Umbilical cord (tissue), 2 donors: ENCODE measurements at places on chromosomes 6 and 20. TPM values are rescaled to one million over a fixed set of nuclear protein-coding genes. Genes with fewer than 3 reads are reported as not detected.

DNA sequence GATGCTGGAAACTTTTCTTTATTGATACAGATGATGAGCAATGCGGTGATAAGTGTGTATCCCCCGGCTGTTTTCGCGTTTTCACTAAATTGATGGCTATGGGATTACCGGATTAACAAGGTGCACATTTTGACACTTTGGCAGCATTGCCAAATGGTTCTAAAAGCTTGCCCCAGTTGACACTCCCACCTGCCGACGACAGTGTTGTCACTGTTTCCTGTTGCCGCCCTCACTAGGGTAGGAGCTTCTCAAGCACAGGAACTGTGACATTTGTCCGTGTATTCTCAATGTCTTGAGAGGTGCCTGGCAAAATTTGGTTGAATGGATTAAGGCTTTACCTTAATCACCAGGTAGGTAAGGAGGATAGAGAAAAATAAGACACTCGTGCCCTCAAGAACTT lies 9.8 kb upstream of the MAPK13 start:
- DNase-seq = no peak

- no peak for DNase-seq
Observed at GRCh38 chr6:83199173-83199862, 6.2 kb downstream of the RWDD2A start.

GRCh38 chr6:158464483-158464882 lies 95.4 kb upstream of the TMEM181 start:
- DNase-seq = no peak

ZNF341 gene
- total RNA-seq = 0.72 TPM

PLCB4 gene
- 7.2 TPM for total RNA-seq

DNA sequence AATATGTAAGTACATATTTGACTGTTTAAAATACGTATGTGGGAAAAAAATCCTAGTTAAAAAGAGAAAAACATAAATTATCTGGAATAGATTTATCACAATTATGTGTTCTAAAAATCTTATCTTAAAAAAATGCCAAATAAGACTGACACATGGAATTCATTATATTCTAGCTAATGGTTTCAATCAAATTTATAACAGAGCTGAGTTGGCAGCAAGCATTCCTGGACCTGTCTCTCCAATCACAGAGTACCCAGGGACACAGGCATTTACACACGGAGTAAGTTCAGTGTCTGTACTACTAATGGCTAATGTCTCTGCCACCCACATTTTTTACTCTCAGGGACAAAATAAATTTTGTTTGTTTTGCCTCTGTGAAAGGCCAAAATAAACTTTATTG lies 122.3 kb downstream of the RPS12 start:
- DNase-seq = no peak

DNA sequence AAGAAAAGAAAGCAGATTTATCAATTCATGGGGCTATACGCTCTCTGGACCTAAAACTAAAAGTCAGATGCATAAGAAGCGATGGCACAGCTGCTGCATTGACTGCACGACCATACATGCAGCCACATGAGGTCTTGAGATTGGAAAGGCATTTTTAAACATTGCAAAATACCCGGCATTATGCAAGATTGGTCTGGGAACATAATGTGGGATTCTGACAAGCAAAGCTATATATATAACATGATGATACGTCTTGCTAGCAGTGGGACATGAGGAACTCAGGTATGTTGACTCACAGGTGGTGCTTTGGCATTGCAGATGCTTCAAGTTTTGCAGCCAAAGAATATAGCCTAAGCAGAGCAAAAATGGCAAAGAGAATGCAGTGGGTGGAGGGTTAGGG lies 55.1 kb downstream of the SAMD3 start:
- DNase-seq = peak; percentile 64

- no peak for DNase-seq
Observed at GRCh38 chr6:52046456-52046855, 41.0 kb downstream of the PKHD1 start.

DNA sequence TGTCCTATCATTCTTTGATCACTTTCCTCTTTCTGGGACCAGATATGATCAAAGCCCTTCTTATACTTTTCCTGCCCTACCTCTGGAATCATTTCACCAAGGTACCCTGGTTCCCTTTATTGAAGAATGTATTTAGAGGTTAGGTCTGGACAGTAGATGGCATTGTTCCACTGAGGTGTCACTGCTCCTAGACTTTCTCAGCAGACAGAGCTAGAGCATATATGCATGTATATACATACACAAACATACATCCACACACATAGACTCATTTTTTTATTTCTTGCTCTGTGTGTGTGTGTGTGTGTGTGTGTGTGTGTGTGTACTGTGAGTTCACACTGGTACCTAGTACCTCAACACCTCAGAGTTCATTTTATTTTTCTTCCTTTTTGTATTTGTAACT lies 40.9 kb downstream of the PTPRA start:
- DNase-seq = peak; percentile 5

DNA sequence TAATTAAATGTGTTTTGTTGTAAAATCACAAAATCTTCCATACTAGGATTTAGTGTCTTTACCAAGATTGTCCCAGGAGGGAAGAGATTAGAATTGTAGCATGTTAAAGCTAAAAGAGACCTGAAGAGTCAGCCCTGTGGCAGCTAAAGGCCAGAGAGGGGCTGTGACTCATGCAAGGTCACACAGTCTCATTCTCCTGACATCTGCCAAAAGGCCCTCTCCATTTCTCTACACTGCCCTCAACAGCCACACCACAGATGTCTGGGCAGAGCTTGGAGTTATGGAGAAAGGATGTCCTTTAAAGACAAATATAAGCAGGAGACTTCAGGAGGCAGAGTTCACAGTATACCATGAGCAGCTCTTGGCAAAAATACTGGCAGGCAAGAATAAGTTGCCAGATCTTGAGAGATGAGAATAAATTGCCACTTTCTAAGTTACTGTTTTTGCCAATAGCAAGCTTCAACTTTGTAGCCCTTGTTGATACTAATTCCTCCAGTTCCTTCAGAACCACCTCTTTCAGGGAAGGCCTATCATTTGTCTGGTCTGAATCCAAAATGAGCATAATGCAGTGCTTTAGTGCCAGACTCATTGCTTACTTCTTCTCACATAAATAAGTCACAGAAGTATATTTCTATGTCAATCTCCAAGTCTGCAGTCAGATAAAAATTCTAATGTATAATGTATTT lies 41.7 kb downstream of the AKIRIN2 start:
- DNase-seq = no peak

C6orf141 gene
- total RNA-seq = 2.4 TPM

DNA sequence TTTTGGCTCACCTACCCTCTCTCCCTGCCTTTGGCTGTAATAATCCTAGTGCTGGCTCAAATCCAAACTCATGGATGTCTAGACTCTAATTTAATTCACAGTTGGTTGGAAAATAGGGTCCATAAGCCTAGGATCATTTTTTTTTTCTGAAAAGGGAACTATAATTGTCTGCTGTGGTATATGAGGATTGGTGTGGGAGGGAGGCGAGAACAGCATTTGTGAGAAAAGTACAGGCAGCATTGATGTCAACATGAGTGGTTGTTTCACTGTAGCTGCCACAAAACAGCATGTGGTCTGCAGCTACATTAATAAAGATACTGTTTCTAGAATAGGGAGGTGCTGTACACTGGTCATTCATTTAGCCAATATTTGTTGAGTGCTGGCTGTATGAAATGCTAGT lies 18.6 kb upstream of the POLR1H start:
- DNase-seq = no peak

GRCh38 chr6:46376562-46377061 lies 114.6 kb downstream of the RCAN2 start:
- no peak for DNase-seq

GRCh38 chr6:38739532-38739931 lies 24.4 kb downstream of the DNAH8 start:
- DNase-seq = no peak

DNA sequence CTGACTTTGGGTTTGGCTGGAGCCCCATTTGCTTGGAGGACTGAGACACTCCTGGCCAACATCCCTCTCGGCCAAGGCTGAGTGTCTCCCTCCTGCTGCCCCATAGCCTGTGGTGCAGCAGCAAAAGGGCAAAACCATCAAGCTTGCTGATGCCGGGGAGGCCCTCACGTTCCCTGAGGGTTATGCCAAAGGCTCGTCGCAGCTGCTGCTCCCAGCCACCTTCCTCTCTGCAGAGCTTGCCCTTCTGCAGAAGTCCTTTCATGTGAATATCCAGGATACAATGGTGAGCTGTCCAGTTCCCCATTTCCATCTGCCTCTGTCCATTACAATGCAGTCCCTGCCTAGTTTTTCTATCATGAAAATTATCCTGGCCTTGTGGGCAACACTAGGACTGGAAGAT lies 6.0 kb downstream of the BPIFB6 start:
- no peak for DNase-seq

SDC4 gene
- 28.9 TPM for total RNA-seq

RAET1G gene
- 2.2 TPM for total RNA-seq

- DNase-seq = no peak
Observed at GRCh38 chr6:160301339-160301738, 42.7 kb upstream of the SLC22A2 start.

DNA sequence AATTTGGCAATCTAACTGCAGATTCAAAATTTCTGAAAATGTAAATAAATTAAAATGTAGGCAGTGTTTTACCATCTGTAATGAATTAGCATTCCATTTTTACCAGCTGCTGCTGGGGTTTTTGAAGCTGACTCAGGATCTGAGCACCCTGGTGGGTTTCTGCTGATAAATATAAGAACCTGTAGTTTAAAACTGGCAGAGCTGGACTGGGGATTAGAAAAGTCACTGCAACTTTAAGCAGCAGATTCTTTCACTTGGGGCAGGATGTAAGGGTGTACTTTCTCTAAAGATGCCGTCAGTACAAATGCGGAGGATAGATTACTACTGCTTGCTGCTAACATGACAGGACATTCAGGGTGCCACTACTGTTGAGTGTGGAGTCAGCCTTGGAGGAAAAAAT lies 341.8 kb downstream of the CDKAL1 start:
- DNase-seq = peak; percentile 72

SAMD3 gene
- total RNA-seq = 9.1 TPM

- DNase-seq = peak; percentile 72
Observed at GRCh38 chr6:138537106-138537505, 37.8 kb upstream of the NHSL1 start.

- DNase-seq = no peak
Observed at GRCh38 chr6:5359417-5359816, 98.1 kb downstream of the FARS2 start.

- DNase-seq = no peak
Observed at GRCh38 chr6:136563386-136564152, 13.3 kb upstream of the MAP7 start.

GRCh38 chr6:39876111-39876510 lies 58.2 kb downstream of the MOCS1 start:
- no peak for DNase-seq

DNA sequence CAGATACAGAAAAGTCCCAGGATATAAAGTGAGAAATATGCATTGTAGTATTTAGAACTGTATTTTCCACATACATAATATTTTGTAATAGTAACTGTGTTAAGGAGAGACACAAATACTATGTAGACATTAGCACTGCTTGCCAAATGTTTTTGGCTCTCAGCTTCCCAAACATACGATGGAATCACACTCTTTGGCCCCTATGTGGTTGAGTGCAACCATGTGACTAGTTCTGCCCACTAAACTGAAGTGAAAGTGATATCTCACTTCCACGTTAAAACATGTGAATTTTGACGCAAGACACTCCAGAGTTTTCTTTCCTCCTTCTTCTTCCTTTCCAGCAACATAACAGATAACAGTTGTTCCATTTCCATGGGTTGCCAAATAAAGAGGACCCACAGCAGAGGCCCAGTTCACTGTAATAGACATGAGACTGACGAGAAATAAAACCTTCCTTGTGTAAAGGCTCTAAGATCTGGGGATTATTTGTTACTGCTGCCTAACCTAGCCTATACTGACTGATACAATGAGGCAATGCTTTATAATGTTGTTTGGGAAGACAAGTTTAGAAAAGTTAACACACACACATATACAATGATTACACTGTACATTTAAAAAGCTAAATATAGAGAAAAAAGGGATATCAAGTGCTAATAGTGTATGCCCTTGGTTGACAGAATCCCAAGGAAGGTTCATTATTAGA lies 97.2 kb downstream of the PTPRT start:
- DNase-seq = no peak

APCDD1L gene
- total RNA-seq = 7.7 TPM

DNA sequence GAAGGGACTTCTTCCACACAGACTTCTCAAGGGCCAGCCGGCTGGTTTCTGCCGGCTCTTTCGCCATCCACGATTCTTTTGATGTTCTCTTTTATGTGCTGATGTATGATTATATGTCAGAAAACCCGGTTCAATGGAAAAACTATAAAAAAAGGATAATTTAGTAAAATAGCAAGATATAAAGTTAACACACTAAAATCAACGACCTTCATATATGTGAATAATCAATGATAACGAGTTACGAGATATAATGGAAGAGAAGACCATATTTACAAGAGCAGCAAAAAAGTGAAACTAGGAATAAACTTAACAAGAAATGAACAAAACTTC lies 540 bp upstream of the ZSCAN12 start:
- no peak for DNase-seq

MAP3K5 gene
- 10.6 TPM for total RNA-seq

- DNase-seq = no peak
Observed at GRCh38 chr20:4050203-4050980, 35.0 kb upstream of the RNF24 start.

TCP11 gene
- not detected for total RNA-seq

- no peak for DNase-seq
Observed at GRCh38 chr6:89828988-89829471, 650 bp upstream of the CASP8AP2 start.

DNA sequence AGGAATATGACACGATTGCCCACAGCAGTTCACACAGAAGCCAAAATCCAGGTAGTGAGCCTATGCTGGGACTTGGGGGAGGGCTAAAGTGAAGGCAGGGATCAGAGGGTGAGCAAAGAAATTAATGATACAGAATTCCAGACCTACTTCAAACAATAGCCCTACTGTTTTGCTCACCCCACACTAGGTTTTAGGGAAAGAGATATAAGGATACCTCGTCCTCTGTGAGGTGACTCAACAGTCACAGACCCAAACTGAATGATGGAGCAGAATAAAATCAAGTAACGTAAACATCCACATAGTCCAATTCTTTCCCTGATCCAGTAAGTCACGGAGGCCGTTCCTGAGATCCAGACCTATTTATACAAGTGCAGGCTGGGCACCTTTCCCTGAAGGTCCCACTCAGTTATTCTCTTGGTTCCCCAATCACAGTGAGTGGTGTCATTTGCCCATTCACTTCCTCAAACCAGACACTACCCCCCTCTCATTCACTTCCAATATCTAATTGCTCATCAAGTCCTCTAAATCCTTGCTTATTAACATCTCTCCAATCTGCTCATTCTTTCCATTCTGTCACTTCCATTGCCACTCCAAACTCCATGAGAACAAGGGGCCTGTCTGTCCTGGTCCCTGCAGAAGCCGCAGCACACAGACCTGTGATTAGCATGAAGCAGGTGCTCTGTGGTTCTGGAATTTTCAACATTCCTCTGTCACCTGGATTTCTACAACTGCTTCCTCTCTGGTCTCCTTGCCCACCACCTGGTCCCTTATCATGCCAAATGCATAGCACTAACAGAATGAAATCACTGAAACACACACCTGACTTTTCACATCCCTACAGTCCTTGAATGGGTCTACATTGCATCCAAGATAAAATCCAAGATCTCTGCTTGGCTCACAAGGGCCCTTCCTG lies 55.9 kb downstream of the ATXN1 start:
- no peak for DNase-seq

GRCh38 chr6:101348816-101349215 lies 44.7 kb upstream of the GRIK2 start:
- DNase-seq = no peak
